ENCODE measurements at places on chromosomes 3 and 15. TPM values are rescaled to one million over a fixed set of nuclear protein-coding genes. Genes with fewer than 3 reads are reported as not detected.

The COL6A6 gene
- polyA plus RNA-seq = 2.4 TPM

DNA sequence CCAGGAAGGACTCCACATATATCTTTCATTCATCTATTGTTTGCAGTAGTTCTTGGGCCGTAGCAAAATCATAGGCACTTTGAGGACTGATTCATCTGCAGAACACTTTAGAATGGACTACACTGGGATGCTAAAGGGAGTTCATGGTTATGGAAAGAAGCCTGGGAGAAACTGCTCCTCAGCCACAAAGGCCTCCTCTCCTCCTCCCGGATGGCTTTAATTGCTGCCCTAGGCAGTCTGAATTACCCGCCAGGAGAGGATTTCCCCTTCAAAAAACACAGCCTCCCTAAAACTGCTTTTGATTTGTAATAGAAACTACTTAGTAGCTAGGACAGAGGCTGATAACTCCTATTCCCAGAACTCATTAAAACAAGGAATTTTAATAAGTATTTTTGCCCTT, 4.6 kb downstream of the TMEM266 start:
- no peak overlapping the region for H3K27ac ChIP-seq
- no peak for DNase-seq

The NOX5 gene
- polyA plus RNA-seq = 7.9 TPM

DNA sequence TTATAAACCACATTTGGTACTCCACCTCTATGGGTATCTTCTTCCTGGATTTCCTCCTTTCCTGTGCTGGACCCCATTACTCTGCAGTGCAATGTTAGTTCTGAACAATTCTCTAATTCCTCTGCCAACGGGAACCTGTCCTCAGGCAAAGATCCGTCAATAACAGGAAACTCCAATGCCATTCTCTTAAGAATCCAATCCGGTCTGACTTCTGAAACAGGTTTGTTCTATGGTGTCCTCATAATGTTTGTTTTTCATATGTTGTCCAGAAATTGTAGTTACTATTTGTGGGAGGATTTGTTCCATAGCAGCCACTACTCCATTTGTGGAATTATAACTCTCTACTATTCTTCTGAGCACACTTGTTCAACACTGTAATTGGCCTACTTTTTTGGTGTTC, 112.7 kb downstream of the TBL1XR1 start:
- H3K27me3 ChIP-seq = no peaks in the 10 kb centered on the region
- no peaks in the 10 kb centered on the region for H3K4me1 ChIP-seq
- DNase-seq = no peak
- H3K4me3 ChIP-seq = no peak overlapping the region
- H3K36me3 ChIP-seq = no peaks in the 10 kb centered on the region

GRCh38 chr3:168070919-168071318, 24.8 kb downstream of the GOLIM4 start:
- H3K4me1 ChIP-seq = no peaks in the 10 kb centered on the region
- no peaks in the 10 kb centered on the region for H3K27me3 ChIP-seq
- no peak overlapping the region for H3K4me3 ChIP-seq
- no peaks in the 10 kb centered on the region for H3K36me3 ChIP-seq

DNA sequence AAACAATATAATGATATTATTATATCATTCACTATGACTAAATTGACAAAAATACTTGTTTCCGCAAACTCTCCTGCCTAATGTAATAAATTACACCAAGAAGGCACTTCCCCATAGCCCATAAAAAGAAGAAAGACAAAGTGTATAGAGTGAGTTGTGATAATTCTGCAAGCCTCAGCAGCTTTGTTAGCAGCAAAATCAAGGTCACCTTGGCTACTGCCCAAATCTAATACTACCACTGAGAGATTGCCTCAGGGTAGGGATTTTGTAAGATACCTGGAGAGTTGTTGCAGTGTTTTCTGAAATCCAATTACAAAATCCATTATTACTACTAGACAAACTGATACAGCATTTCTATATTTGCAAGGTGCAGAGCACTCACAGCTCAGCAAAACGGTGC, 503.5 kb downstream of the FGF12 start:
- no peaks in the 10 kb centered on the region for H3K4me1 ChIP-seq
- DNase-seq = no peak
- no peak overlapping the region for H3K4me3 ChIP-seq
- H3K27me3 ChIP-seq = no peaks in the 10 kb centered on the region
- H3K27ac ChIP-seq = no peak overlapping the region
- no peaks in the 10 kb centered on the region for H3K36me3 ChIP-seq

DNA sequence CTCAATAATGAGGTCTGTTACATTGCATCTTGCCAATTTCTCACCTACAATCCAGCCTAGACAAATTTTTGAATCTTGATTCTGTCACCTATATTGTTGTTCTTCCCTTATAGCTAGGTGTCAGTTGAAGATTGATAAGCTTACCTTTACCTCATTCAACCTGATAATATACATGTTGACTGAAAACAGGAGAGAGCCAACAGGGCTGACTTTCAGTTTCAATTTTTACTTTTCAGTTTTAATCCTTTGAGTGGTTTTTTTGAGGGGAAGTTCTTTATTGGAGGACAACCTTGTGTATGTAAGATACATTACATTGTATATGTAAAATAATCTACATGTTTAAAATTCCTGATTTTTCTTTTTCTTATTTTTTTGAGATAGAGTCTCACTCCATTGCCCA, 5.8 kb downstream of the ATP13A5 start:
- H3K36me3 ChIP-seq = no peaks in the 10 kb centered on the region
- H3K4me1 ChIP-seq = no peaks in the 10 kb centered on the region
- no peak for DNase-seq
- H3K27me3 ChIP-seq = no peaks in the 10 kb centered on the region
- no peak overlapping the region for H3K27ac ChIP-seq

The EFCC1 gene
- 2.6 TPM for polyA plus RNA-seq

The RASL12 gene
- polyA plus RNA-seq = 43.9 TPM

GRCh38 chr3:68458581-68458980, 473.8 kb downstream of the TAFA4 start:
- DNase-seq = no peak
- no peak overlapping the region for H3K4me3 ChIP-seq
- no peaks in the 10 kb centered on the region for H3K36me3 ChIP-seq

DNA sequence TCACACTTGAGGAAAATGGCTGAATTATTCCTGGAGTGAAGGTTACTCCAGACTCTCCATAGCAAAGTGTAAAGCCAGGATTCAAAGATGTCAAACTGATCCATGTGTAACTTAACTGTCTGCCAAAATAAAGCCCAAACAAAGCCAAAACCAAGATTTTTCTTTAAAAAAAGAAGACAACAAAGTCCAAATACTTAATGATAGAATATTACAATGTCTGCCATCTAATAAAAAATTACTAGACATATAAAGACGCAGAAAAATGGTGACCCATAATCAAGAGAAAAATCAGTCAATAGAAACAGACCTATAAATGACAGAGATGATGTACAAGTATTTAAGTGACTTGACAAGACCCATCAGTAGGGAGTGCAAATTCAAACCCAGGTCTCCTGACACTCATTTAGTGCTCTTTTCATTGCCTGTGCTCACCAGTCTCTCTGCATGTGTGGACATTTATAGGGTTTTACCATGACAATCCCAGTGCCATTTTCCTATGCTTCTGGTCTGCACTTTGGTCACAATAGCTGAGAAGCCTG, 85.1 kb upstream of the HES1 start:
- no peaks in the 10 kb centered on the region for H3K36me3 ChIP-seq
- DNase-seq = no peak
- H3K27ac ChIP-seq = no peak overlapping the region
- H3K4me1 ChIP-seq = no peaks in the 10 kb centered on the region
- no peaks in the 10 kb centered on the region for H3K27me3 ChIP-seq

DNA sequence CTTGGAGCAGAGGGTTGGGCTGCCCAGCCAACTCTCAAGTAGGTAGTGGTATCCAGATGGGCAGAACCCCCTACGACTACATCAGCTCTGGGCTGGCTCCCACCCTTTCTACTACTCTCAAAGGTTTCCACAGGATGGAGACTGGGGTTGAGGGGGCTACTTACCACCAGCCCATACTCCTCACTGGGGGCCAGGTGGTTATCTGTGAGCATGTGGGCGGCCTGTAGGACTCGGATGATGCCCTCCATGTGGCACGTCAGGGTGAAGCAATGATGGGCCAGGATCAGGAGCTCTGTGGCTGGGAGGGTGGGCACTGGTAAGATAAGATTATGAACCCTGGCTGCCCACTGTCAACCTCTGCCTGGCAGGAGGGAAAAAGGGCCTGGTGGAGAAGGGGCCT, 33.4 kb downstream of the EIF3J start:
- no peaks in the 10 kb centered on the region for H3K4me1 ChIP-seq
- no peaks in the 10 kb centered on the region for H3K27me3 ChIP-seq
- H3K27ac ChIP-seq = no peak overlapping the region
- no peaks in the 10 kb centered on the region for H3K36me3 ChIP-seq
- no peak overlapping the region for H3K4me3 ChIP-seq

GRCh38 chr3:5274091-5274490, 86.6 kb downstream of the EDEM1 start:
- no peaks in the 10 kb centered on the region for H3K4me1 ChIP-seq
- no peak overlapping the region for H3K27ac ChIP-seq
- DNase-seq = no peak
- no peaks in the 10 kb centered on the region for H3K36me3 ChIP-seq

GRCh38 chr3:155233213-155233612, 60.3 kb downstream of the STRIT1 start:
- H3K4me3 ChIP-seq = no peak overlapping the region
- H3K27ac ChIP-seq = peak overlapping the region; percentile 60
- H3K27me3 ChIP-seq = no peaks in the 10 kb centered on the region
- no peaks in the 10 kb centered on the region for H3K36me3 ChIP-seq

- no peaks in the 10 kb centered on the region for H3K4me1 ChIP-seq
- no peak overlapping the region for H3K27ac ChIP-seq
- no peaks in the 10 kb centered on the region for H3K27me3 ChIP-seq
- no peaks in the 10 kb centered on the region for H3K36me3 ChIP-seq
These were observed 193.6 kb upstream of the SATB1 start for GRCh38 chr3:18618723-18619122.

The SLC38A3 gene
- polyA plus RNA-seq = 3.4 TPM

The TRIM42 gene
- 39.8 TPM for polyA plus RNA-seq

DNA sequence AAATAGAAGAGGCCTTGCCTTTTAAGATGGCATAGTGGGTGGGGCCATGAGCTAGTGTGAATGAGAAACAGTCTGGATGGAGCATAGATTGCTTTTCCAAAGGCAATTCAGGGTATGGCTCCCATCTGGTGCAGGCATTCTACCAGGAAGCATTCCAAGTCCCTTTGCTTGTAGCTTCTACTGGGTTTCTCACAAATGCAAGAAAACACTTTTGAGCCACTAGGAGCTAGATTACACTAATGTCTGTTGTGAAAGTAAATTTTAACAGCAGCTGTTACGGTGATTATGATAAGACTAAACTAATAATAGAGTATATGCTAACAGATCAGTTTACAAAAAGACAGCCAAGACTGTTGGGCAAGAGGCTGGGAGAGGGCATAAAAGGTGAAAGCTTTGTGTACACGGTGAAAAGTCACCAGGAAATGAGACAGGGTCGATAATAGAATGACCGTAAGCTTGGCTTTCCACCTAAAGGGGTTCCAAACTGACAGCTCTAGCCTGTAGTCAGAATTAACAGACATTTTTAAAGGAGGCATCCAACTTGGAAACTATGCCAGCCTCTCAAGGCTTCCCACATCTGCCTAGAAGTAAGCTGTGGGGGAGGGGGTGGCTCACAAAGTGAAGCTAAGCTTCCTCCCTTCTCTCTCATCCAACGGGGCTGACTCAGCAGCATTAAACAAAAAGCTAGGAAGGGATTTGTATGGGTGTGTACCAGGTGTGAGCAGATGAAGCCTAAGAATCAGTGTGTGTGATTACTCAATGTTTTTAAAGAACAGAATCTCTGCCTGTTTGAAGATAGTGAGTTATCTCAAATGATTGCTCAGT, 61.1 kb upstream of the GPD1L start:
- no peak overlapping the region for H3K4me3 ChIP-seq
- no peak for DNase-seq
- no peak overlapping the region for H3K27ac ChIP-seq
- H3K4me1 ChIP-seq = peaks cover 6% of the 10 kb centered on the region

DNA sequence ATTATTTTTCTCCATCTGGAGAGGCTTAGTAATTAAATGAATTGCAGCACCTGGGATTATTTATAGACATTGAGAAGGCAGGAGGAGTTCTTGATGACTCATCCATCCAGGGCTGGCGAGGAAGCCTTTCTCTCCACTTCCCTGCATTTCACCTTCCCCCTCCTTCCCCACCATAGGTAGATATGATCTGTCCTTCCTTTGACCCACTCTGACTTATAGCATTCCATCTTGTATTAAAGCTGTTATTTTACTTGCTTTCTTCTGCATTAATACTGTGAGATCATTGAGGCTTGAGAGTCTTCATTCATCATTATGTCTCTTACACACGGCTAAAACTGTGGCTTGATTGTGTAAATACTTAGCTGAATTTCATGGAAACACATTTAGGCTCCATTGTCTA, 288.8 kb downstream of the FEZF2 start:
- no peaks in the 10 kb centered on the region for H3K4me1 ChIP-seq
- no peak overlapping the region for H3K4me3 ChIP-seq
- H3K36me3 ChIP-seq = no peaks in the 10 kb centered on the region
- H3K27ac ChIP-seq = no peak overlapping the region
- no peaks in the 10 kb centered on the region for H3K27me3 ChIP-seq

The NISCH gene
- polyA plus RNA-seq = 166 TPM

DNA sequence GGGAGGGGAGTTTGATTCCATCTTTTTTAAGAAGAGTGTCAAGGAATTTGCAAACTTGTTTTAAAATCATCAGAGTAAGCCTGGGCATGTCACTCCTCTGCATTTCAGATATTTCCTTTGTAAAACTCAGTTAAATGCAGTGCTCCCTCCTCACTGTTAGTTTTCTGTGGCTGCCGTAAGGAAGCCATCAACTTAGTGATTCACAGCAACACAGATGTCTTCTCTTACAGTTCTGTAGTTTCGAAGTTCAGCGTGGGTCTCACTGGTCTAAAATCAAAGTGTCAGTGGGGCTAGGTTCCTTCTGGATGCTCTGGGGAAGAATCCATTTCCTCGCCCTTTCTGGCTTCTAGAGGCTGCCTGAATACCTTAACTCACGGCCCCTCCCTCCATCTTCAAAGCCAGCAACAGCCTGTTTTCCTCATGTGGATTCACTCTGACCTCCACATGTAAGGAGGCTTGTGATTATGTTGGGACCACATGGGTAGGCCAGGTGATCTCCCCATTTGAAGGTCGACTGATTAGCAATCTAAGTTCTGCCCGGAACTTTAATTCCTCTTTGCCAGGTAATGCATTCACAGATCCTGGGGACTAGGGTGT, 12.4 kb downstream of the ISG20 start:
- H3K4me1 ChIP-seq = no peaks in the 10 kb centered on the region
- no peak overlapping the region for H3K27ac ChIP-seq
- H3K36me3 ChIP-seq = no peaks in the 10 kb centered on the region
- no peak overlapping the region for H3K4me3 ChIP-seq
- DNase-seq = peak; percentile 4
- no peaks in the 10 kb centered on the region for H3K27me3 ChIP-seq

The FGF12 gene
- 3.3 TPM for polyA plus RNA-seq

Data from testis (tissue), 5 donors.